ENCODE measurements at places on chromosomes 11 and 22. TPM values are rescaled to one million over a fixed set of nuclear protein-coding genes. Genes with fewer than 3 reads are reported as not detected.

Gene GAL
- total RNA-seq: not detected

Gene OR8D4
- total RNA-seq: not detected

Gene MIAT
- 45.8 TPM for total RNA-seq

Gene LIF
- total RNA-seq: 1.6 TPM

Gene SHISA8
- total RNA-seq: 0.58 TPM

Gene THRSP
- not detected for total RNA-seq

Gene PTGDR2
- total RNA-seq: 2.7 TPM

DNA sequence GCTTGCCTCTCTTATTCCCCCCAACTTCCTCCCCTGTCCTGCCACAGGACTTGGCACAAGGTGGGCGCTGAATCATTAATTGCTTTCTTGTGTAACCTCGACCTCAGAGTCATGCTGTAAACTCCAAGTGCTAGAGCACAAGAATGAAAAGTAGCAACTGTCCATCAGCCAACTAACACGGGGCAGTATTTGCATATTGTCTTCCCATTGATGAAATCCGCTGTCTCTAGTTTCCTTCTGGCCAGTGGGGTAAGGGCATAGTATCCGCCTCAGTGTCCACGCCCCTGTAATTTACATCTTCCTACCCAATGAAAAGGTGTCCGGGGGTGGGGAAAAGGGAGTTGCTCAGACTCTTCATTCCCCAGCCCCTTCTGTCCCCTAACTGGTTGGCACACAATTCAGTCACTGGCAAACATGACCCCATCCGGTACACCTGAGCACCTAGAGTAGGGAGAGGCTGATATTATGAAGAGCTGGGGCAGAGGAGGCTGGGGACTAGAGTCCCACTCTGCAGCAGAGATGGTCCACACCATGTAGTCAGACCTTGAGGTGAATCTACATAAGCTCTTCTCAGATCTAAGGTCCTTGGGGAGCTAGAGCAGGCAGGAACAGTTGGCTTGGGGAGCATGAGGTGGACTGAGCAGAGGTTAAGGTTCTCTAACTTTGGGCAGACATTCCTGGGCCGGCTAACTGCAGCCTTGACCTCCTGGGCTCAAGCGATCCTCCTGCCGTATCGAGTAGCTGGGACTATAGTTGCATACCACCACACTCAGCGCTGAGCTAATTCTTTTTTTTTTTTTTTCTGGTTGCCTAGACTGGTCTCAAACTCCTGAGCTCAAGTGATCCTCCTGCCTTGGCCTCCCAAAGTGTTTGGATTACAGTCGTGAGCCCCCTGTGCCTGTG is 6.8 kb upstream of the GGA1 start:
- no peak for DNase-seq

GRCh38 chr11:102135256-102135655 is 25.0 kb downstream of the YAP1 start:
- DNase-seq: no peak

DNA sequence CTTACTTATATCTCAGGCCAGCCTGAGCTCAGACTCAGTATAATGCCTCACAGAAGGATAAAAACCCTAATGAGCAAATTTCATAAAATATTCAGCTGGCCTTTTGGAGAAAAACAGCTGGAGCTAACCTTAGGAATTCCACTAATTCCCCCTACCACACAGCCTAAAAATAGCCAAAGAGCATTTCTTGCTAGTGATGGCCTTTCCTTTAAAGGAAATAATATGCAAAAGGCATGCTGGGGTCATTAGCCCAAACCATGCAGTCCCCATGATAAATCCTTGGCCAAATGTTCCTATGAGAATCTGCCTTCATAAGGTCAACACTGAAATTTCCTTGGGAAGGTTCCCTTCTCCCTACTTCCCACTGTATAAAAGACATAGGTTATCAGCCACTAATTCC is 38.2 kb downstream of the SYTL2 start:
- DNase-seq: no peak

DNA sequence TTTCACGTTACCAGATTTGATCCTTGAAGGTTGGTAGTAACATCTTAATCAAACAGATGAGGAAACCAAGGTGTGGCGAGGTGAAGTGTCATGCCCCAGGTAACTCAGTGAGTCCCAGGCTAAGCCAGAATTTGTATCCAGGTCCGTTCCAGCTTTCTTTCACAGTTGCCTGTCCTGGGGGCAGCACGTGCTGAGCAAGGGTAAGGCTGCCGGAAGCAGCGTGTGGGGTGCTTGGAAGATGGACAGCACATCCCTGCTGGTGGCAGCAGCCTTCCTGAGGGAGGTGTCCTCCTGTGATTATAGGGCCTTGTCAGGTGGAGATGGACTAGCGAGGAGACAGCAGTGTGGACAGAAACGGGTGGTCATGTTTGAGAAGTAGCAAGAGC is 50.9 kb downstream of the TRIOBP start:
- DNase-seq: no peak

- no peak for DNase-seq
Measured at GRCh38 chr22:27718186-27719035, 83.1 kb downstream of the MN1 start.

- no peak for DNase-seq
Measured at GRCh38 chr22:46009730-46010129, 32.8 kb upstream of the WNT7B start.

DNA sequence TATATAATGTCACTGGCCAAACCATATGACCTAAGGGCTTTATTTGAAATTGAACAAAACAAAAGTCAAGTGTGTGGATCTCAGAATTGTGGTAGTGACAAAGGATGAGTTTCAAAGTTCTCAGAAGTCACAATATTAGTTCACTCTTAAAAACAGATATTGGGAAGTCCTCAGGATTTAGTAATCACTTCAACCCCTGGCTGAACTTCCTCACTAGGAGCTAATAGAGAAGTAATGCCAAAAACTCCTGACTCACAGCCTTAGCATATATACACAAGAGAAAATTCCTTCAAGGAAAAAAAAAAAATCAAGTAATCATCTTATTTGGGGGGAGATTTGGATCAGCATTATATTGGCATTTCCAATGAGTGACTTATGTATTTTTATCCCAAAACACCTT is 75.6 kb upstream of the APOA1 start:
- DNase-seq: no peak

DNA sequence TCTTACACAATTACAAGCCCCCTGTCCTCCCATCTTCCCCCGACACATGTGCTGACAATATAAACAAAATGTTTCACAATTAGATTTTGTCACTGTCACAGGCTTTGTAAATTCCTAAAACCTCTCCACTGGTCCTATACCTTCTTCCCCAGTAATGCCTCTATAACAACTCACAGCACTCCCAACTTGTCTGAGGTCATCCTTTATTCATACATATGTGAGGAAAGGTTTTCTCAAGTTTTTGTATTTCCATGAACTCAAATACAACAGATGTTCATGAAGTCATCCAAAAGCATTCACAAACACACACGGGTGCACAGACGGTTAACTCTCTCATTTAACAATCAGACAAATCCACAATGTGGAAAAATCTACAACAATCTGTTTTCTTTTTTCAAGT is 1.9 kb downstream of the OR52H1 start:
- DNase-seq: no peak

DNA sequence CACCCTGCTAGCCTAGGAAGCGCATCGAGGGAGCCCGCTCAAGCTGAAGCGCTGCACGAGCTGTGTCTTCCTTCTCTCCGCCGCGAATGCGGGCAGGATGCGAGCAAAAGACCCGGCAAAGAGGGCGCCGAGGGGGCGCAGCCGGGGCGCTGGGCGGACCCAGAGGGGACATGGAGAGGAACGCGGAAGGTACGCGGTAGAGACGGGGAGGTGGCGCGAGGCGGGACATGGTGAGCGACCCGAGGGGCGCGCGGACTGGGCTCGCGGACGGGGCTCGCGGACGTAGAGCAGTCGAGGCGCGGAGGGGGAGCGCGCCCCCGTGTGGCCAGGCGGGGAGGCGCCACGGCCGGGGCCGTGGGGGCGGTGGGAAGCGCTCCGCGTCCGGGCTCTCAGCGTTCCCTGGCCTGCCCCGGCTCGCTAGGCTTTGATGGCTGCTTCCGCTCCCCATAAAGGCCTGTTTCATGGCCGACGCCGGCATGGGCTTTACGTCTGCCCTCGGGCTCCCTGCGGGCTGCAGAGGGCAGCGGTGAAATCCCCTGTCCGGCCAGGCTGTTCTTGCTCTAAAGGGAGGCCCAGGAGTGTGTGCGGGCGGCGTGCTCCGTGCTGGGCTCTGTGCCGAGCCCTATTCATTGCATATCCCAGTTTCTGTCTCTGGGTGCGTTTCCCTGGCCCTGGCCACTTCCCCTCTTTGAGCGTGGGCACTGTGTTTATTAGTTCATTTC is 31.2 kb upstream of the TRIM29 start:
- peak; percentile 23 for DNase-seq

DNA sequence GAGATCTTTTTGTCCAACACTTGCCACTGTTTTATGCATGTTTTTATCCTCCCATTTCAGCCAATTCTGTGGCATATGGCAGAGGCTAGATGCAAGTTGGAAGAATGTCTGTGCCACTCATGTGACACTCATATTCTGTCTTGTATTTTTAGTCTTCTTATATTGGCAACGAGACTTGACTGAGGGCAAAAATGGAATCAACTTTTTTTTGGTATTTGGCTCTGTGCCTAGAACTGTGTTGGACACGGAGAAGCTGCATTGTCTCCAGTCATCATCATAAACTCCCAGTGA is 1.7 kb upstream of the FZD4 start:
- DNase-seq: no peak

DNA sequence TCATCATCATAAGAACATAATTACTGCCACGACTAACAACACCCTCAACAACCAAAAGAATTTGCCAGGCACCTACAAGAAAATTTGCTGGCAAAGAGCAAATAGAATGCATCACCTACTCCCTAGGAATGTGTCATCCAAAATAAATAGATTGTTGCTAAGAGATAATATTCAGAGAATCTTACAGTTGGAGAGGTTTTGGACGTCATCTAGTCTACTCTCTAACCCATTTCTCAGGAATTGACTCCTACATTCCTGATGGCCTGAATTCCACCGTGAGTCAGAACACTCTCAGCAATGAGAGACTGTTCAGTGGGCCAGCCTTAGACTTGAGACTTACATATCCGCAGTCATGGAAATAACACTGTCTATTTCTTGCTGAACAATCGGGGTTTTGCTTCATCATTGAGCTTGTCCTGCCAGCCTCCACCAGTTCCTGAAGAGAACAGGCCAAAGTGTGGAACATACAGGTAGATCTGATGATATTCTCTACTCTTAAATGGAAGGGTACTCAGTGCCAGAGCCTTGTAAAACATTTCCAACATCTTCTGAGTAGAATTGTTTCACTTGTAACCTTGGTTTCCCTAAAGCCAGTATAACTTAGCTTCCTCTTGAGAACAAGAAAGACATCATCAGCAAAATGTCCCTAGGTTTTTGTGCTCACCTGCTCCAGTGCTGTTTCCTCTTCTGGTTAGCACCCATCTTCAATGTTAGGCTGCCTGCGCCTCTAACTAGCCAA is 8.3 kb downstream of the KIRREL3 start:
- no peak for DNase-seq

- DNase-seq: no peak
Measured at GRCh38 chr11:61151545-61152252, 9.5 kb downstream of the VPS37C start.

DNA sequence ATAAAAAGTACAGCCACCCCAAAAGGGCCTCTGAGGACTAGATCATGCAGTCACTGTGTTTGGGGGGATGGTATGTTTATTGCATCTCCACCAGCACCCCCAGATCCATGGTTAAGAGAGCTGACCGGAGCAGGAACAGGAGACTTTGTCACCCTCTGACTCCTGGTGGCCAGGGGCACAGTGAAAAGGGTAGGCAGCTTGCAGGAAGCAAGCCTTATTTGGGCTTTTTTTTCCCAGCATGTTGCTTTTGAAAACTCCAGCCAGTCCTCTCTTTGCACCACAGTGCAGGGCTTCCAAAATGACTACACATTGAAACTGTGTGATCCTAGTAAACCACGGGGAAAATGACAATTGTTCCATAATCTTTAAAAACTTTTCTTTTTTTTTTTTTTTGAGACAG is 20.6 kb downstream of the PRR5 start:
- DNase-seq: no peak

GRCh38 chr11:77188633-77189491 is 60.8 kb downstream of the MYO7A start:
- no peak for DNase-seq

GRCh38 chr11:28476864-28477263 is 368.7 kb downstream of the METTL15 start:
- DNase-seq: no peak

DNA sequence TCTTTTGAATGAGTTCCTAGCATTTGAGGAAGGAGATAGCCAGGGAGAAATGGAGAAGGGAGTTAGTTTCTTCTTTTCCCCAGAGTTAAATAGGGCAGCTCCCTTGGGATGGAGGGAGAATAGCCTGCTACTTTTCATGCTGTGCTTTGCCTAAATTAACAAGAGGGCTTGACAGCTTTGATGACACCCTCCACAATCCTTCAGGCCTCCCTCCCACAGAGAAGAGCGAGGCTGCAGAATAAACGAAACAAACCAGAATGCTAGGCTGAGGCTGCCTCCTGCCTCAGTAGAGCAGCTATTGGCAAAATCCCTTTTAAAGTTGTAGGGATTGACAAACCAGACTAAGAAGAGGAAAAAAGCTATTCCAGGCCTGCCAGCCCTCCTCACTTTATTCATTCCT is 94.6 kb downstream of the C11orf58 start:
- DNase-seq: no peak

GRCh38 chr11:122179961-122180834 is 64.2 kb upstream of the BLID start:
- DNase-seq: no peak

DNA sequence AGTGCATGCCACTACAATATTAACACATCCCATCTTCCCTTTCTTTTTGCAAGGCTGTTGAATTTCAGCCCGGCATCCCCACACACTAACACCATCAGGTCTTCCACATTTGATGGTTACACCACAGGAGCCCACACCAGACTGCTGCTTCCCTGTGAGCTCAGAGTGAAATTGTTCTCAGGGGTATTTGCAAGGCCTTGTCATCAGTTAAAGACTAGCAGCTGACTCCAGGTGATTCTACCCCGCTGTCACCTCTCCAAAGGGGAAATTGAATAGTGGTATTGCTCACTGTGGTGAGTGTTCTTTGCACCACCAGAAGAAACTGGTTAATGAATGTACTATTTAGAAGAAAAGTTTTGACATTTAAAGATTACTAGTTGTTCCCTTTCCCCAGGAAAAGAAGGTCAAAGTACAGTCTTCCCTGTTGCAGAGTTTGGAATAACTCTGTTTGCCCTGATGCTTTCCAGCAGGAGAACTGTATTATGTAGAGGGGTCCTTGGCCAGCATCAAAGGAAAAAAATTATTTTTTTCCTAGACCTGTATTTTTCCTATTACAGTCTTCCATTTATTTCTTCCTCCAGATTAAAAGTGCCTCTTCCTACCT is 41.9 kb downstream of the BID start:
- no peak for DNase-seq

Data from T-cell (primary cell).